ENCODE measurements at places on chromosomes 3 and 15. TPM values are rescaled to one million over a fixed set of nuclear protein-coding genes. Genes with fewer than 3 reads are reported as not detected.

Gene PAQR9
- total RNA-seq = not detected

- no peak for DNase-seq
These were observed 29.2 kb downstream of the PXK start for GRCh38 chr3:58361866-58362265.

Gene FHIT
- not detected for total RNA-seq

Gene MYRIP
- total RNA-seq = 0.48 TPM

GRCh38 chr3:194555175-194556062 is 68.6 kb upstream of the ATP13A3 start:
- DNase-seq = no peak

Gene GRK7
- not detected for total RNA-seq

Gene SPTSSB
- total RNA-seq = 0.23 TPM

Gene CLRN1
- total RNA-seq = not detected

DNA sequence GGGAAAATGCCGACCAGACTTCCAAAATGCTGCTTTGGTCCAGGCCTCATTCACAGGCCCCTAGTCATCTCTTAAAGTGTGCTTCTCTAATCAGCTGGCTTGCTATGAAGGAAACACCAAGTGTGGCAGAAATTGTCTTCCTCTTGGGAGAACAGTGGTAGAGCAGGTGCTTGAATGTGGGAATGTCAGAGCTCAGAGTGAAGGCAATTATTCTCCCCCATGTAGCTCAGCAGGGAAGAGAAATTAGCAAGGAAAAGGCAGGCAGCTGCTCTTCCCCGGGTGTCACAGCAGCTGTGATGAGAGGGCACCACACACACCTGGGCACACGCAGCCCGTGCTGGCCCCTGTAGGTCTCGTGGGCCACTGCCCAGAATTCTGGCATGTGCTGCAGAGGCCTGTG is 358.5 kb downstream of the WDR72 start:
- no peak for DNase-seq

Gene ROPN1B
- 0.30 TPM for total RNA-seq

Gene LRRC31
- not detected for total RNA-seq

GRCh38 chr15:101250873-101251829 is 697 bp downstream of the CHSY1 start:
- DNase-seq = peak; percentile 23

Gene DISP2
- 1.8 TPM for total RNA-seq

DNA sequence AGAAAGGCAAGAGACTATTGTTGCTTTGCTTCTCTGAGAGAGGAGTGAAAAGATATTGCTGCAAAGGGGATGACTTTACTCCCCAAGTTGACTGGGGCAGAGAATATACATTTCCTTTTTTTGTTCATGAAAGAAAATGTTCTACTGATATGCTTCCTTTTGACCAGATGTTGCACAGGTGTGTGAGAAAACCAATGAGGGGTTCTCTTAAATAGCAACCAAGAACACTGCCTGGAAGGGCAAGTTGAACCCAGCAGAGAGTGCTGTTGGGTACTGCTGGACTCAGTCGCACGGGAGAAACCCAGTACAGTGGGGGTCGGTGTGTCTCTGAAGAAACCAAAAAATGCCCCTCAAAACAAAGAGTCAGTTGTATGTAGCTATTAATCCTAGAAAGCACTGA is 101.2 kb downstream of the CHST2 start:
- DNase-seq = no peak

Gene CPN2
- total RNA-seq = not detected

DNA sequence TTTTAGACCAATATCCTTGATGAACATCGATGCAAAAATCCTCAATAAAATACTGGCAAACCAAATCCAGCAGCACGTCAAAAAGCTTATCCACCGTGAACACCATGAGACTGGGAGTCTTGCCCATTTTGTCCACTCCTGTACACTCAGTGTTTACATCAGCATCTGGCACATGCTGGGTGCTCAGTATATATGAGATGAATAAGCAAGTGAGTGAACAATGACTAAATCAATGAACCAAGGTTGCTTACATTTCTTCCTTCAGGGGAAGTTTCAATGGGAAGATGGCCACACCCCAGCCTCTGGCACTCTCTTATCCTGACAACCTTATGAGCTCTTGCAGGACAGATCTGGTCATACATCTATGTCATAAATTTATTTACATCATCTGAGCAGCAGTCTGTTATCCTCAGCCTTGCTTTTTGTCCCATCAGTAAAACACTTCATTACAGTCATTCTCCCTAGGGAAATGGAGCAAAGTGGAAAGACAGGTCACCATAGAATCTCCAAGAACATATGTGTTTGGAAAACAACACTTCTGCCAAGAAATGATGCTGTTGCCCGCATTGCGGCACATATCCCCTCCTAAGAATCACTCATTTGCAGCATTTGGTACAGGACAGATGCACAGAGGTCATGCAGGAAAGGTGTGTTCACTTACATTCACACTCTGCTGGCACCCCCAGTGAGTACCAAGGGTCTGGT is 171.8 kb upstream of the EIF1B start:
- DNase-seq = peak; percentile 76

DNA sequence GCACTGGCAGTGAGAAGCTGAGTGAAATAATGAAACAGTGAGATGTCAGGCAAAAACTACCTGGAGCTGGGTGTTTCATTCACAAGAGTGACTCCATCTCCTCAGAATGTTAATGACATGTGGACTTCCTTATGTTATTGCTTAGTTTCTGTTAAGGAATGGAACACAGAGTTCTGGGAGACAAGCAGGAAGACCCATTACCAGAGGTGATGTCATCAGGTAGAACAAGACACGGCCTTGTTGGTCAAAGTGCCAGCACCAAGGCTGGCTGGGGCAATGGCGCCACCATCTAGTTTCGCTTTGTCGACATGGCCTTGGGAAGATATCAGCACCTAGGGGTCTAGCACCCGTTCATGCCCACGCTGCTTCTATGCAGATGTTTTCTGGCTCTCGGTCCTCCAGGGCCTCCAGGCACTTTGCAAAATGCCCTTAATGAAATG is 252.2 kb downstream of the FAM43A start:
- DNase-seq = no peak

Gene SV2B
- 0.10 TPM for total RNA-seq

DNA sequence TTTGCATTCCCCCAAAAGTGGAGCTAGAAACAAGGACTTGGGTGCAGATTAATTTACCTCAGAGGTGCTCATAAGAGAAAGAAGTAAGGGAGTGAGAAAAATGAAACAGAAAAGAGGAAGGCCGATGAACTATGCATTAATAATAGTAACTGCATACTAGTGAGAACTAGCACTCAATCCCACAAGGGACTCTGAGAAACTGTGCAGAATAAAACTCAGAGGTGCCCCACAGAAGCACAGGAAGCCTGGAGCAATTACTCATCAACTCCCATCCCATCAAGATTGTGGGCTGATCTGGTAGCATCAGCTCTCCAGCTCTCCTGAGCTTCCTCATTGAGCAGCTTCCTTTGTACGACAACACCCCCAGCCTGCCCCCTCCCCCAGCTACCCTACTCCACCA is 50.8 kb downstream of the CLDN18 start:
- DNase-seq = peak; percentile 74

DNA sequence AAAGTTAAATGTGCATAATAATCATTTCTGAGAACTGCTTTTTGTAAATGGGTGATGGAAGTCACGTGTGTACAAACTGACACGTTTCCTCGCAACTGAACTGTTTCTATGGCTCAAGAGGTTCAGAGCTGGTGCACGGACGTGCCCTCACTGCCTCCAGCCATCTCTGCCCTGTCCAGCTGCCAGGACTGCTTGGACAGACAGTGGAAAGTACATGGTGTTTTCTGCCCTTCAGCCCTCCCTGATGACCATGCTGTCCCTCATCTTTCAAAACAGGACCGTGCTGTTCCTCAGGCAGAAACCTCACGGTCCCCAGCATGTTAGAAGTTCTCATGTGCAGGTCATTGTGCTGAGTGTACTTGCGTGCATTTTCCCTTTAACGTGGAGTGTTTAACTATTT is 38.7 kb downstream of the GJD2 start:
- no peak for DNase-seq

- DNase-seq = no peak
These were observed 49.5 kb downstream of the CCDC12 start for GRCh38 chr3:46926871-46927717.

DNA sequence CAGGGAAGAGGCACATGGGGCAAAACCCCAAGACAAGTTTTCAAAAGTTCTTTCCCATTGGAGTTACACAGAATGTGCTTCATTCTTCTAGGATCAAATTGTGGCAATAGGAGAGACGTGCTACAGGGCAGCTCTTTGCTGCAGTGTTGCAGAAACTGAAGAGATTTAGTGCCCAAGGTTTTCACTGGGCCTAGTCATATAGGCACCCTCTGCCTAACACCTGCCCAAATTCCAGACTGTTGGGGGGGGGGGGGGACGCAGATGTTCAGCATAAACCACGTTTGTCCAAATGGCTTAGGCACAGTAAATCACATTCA is 346.8 kb upstream of the ZNF717 start:
- no peak for DNase-seq

GRCh38 chr3:59641169-59641899 is 591.5 kb upstream of the CFAP20DC start:
- DNase-seq = no peak

Gene TMCO5A
- total RNA-seq = not detected

DNA sequence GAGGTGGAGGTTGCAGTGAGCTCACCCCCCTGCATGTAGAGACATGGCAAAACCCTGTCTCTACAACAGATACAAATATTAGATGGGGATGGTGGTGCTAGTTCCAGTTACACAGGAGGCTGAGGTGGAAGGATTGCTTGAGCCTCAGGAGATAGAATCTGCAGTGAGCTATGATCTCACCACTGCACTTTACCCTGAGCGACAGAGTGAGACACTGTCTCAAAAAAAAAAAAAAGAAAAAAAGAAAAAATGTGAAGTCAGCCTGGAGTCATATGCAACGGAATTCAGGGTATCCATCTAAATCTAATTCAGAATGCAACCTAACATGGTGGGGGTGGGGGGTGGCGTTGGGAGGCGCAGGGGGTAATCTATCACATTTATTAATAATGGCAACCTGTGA is 37.1 kb upstream of the NR2F2 start:
- DNase-seq = no peak

DNA sequence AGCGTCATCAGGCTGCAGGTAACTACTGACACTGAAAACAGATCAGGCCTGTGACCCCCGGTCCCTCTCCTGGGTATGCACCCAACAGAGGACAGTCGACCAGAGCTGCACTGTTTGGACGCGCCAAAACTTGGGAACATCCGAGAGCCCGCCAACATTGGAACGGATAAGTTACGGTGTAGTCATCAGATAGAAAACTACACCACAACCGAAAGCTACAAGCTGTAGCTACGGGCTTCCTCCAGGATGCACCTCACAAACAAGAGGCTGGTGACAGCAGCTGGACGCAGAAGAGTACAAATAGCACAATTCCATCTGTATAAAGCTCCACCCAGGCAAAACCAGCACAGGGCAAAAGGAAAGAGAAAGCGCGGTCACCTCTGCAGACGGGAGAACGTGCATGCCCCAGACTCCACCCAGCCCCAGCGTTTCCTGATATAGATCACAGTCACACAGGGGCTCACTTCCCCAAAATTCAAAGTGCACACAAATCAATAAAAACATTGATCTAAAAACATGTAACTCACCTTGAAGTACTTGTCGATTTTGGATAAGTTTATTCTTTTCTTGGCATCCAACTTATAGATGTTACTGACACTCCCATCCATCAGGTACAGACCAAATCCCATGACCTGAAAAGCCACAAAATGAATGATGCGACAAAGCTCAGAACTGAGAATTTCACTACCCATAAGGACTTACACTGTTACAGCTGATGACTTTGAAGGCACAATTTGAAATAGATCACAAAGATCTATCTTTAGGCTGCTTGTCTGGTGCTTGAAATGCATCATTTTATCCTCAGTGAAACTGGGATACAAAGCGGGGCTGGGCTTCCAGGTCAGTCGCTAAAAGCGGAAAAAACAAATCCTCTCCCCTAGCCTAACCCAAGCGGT is 43.3 kb downstream of the CYFIP1 start:
- DNase-seq = no peak

GRCh38 chr15:100261302-100262240 is 80.2 kb downstream of the ADAMTS17 start:
- no peak for DNase-seq

GRCh38 chr3:42159706-42160472 is 68.7 kb downstream of the TRAK1 start:
- DNase-seq = no peak

- DNase-seq = no peak
These were observed 457.4 kb downstream of the SHQ1 start for GRCh38 chr3:72390841-72391240.

DNA sequence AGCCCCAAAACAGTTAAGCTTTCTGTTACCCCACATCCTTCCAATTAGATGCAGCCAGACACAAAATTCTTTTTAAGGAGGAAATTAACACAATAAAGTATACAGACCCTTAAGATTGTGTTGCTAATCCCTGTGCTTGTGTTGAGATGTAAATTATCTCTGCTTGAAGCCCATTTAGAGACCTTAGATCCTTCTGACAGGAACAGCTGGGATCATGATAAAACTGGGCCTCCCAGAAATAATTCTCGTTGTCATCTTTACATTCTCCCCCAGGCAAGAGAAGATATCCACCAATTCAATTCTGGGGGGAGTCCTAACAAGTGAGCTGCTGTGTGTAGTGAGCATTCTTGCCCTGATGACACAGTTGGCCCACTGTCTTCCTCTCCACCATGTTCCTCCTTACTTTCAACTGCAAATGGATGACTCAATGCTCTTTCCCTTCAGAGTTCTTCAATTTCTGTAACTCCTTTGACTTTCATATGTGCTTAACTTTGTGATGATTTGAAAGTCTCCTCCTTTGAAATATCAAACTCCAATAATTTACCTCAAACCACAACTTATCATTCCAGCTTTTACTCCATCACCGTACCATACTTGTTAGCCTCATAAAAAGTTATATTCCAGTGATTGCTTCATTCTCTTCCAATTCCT is 186.6 kb downstream of the RAP2B start:
- DNase-seq = peak; percentile 59
